ENCODE measurements at places on chromosomes 5 and 9.

- DNase-seq: no peak
These were observed 105.8 kb downstream of the SREK1 start for GRCh38 chr5:66249920-66250319.

DNA sequence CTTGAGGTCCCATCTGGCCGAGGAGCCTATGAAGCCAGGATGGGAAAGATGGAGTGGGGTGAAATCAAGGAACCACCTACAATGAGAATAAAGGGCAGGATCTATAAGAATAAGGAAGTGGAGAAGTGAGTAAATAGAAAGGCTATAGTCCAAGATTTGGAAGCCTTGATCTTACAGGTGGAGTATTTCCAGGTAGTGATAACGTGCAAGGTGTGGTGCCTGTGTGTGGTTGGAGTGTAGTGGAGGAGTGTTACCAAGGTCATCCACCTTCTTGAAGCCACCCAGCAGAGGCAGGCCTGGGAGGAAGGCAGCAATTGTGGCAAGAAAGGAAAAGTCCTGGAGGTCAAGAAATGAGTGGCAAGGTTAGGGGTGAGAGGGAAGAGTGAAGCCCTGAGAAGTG, 72.9 kb downstream of the IQGAP2 start:
- DNase-seq: no peak

GRCh38 chr5:180683220-180683922, 34.0 kb upstream of the FLT4 start:
- DNase-seq: no peak

GRCh38 chr9:130187523-130187846, 15.3 kb downstream of the NCS1 start:
- DNase-seq: no peak

- DNase-seq: no peak
These were observed 34.7 kb downstream of the DAP start for GRCh38 chr5:10726179-10726912.

DNA sequence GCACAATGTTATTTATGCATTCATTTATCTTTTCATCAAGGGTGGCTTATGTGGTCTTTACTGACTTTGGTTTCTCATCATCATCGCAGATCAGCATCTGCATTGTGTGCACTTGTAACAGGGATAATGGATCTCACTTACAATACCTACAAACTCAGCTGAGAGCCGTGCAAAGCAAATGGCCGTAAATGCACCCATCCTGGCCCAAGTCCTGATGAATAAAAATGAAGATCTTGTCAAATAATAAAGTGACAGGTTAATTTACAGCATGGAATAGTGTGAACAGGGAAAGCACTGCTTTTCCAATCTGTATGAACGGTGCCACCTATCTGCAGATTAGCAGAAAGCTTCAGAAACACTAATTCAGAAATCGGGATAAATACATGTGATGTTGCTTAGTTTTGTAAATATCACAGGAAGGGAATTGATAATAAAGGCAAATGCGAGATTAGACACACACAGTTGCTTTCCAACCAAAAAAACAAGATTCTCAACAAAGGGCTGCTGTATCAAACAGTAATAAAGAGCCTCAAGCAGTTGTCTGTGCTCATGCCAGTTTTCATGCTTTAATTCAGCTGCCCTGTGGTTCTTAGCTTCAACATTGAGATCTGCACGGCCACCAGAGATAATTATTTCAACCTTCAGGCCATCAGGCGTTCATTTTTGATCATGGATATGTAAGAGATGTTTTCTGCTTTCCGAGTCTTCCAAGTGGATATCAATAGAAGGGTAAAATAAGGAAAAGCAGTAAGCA, 153.4 kb upstream of the POU5F2 start:
- no peak for DNase-seq

DNA sequence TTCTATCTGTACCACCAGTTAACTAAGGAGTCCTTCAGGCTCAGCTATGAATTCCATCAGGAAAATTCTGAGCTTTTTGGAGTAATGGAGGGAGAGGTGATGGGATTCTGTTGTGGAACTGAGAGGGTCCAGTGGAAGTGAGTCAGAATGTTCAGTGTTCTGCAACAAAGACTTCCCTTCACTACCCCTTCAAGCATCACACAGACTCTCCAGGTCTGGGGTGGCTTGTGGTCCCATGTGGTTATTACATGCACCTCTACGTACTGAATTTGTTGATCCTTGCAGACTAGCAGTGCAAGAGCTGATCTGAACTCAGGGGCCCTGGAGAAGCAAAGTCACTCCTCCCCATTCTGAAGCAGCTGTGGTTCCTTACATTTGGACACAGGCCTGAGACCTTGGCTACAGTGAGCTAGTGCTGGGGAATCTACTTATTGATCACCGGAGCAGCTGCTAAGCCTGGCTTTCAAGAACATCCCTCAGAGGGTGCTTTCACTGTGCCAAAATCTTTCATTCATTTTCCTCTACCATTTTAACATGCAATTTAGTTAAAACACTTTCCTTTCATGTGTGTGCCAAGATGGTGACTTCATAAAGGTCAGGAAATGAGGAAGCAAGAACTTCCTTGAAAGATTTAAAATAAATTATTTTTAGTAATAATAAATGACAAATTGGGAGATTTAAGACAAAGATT, 75.0 kb upstream of the TNC start:
- DNase-seq: no peak

- no peak for DNase-seq
These were observed 140.8 kb downstream of the BARX1 start for GRCh38 chr9:93814077-93814956.

DNA sequence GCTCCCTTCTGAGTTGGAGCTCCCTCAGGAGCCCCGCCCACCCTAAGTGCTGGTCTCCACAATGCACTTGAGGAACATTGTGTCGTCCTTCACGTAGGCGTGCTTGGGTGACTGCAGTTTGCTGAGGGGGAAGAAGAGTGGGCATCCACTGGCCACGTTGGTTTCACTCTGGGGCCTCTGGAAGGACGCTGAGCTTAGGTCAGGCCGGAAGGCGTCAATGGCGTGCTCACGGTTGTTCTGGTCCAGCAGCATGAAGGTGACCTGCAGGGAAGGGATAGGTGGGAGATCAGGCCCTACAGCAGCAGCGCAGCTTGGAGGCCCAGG, 21.7 kb downstream of the TRAF1 start:
- no peak for DNase-seq

GRCh38 chr9:121235512-121235911, 32.5 kb upstream of the GSN start:
- DNase-seq: no peak

DNA sequence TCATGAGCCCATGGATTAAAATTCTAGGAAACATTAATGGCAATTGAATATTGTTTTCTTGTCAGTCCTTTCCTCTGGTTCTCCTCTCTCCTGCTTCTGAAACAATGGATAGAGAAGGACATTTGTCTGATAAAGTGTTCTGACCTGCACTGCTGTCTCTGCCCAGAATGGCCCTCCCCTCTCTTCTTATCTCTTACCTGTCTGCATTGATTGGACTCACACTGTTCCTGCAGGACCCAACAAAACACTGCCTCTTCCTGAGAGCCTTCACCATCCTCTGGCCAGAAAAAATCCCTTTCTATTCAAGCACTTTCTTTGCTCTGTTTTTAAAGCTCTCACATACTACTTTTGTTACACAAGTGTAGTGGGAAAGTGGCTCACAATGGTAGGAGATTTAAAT, 143.8 kb upstream of the DHFR start:
- DNase-seq: no peak

DNA sequence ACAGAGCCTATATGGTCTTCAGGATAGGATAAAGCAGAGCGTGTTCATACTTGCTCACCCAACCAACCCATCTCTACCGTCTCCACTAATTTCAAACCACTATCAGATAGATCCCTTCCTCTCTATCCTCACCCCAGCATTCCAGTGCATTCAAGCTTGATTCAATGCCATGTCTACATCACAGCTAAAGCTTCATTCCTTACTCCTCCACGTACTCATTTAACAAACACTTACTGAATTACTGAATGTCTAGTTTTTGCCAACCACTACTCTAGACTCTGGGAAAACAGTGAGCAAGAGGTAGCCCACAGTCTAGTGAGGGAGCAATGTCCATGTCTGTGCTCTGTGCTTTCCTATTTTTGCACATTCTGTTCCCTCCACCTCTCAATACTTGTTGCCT, 163.5 kb upstream of the MSX2 start:
- no peak for DNase-seq

DNA sequence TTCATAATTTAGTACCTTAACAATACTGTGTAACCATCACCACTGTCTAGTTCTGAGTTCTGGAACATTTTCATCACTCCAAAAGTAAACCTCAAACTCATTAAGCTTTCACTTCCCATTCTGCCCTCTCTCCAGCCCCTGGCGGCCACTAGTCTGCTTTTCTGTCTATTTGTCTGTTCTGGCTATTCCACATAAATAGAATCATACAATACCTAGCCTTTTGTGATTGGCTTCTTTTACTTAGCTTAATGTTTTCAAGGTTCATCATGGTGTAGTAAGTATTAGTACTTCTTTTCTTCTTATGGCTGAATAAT, 138.7 kb downstream of the RAPGEF6 start:
- DNase-seq: no peak

DNA sequence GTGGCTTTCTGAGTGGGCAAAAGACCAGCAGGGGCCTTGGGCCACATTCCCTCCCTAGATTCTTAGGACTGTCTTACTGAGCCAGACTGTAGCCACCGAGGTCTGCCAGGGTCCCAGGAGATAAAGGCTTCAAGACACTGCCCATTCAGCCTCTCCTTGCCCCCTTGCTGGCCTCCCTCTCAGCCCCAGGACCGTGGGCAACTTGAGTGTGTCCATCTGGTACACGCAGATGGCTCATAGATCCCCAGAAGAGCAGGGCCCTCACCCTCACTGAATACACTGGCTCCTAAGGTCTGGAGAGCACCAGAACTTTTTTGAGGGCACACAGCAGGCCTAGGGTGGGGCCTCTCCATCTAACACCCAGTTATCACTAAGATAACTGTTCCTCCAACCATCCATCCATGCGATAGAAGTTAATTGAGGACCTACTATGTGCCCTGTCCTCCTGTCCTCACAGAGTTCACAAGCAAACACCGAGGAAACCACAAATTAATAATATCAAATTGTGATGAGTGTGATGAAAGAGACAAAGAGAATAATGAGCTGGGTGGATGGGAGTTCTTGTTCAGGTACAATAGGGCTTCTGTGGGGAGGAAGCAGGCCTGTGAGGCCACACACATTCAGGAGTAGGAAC, 4.9 kb upstream of the PDGFRB start:
- no peak for DNase-seq

GRCh38 chr5:159515909-159516415, 185.7 kb upstream of the IL12B start:
- DNase-seq: no peak

DNA sequence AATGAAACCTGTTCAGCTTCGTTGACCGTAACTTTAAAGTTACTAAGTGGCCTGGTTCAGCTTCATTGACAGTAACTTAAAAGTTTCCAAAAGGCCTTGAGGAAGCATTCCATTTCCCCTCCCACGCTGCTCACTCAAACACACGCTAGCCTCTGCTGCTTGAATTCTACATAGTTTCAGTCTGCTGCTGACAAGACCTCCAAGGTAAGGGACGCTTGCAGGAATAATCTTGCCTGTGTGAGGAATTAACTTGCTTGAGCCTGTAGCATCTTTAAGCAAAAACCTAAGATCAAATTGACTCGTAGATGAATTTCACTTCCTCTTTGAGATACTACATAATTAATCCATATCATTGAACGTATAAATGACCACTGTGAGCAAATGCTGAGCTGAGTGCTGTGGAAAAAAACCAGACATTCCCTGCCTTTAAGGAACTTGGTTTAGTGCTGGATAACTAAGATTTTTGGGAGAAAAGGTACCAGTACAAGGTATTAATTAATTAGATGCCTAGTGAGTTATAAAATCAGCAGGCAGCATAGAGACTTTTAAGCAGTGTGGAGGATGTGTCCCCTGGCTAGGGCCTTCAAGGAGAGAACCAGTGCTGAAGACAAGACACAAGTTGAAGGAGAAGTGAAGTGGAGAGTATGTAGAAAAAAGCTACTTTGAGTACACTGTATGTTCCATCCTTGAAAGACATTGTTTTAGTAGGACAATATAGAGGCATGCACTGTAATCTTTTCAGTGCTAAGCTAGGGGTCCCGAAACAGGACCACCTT, 39.2 kb downstream of the GRAMD2B start:
- DNase-seq: peak; percentile 62

DNA sequence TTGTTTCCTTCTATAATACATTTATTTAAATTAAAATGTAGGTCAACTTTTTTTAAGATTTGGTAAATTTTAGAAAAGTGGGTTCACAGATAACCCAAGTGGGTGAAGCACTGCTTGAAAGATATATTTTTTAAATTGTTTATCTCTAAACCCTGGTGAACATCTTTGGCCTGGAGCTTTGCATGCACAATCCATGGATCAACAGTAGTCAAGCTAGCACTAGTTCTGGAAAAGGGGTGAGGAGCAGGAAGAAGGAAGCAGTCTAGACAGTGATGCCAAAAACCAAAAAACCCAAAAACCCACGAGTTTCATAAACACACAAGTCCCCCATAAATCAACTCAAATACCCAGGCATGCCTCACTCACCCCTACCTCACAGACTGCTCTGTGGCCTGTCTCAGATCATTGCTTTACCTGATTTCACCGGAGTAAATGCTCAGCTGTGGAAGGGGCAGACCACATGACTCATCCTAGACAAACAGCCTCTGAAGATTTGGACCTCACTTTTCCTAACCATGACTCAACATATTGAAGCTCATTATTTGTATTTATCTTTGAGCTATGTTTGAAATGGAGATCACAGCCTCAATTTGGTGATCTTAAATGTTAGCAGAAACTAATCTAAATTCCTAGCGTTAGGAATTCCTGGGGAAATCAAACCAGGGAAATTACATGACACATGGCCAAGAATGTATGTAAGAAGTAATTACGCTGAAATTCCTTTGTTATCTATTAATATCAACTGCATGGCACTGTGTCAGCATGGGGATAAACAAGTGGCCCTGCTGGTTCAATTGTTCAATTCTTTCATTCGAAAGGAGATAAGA, 149.6 kb downstream of the ZNF608 start:
- DNase-seq: peak; percentile 47

- DNase-seq: no peak
These were observed 92.7 kb upstream of the PHYKPL start for GRCh38 chr5:178325311-178325678.

- no peak for DNase-seq
These were observed 25.1 kb upstream of the UGCG start for GRCh38 chr9:111871499-111871855.
